DND-41 (cell line): ENCODE measurements at places on chromosomes 4 and X.
A peak's percentile ranks its signal among the peaks of the same experiment; 100 is the strongest.

DNA sequence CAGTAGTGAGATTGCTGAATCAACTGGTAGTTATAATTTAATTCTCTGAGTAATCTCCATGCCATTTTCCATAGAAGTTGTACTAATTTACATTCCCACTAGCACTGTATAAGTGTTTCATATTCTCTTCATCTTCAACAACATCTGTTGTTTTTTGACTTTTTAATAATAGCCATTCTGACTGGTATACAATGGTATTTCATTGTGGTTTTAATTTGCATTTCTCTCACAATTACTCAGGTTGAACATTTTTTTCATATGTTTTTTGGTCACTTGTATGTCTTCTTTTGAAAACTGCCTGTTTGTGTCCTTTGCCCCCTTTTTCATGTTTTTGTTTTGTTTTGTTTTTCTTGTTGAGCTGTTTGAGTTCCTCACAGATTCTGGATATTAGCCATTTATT, 880.2 kb downstream of the RAPGEF2 start:
- no peak for DNase-seq

DNA sequence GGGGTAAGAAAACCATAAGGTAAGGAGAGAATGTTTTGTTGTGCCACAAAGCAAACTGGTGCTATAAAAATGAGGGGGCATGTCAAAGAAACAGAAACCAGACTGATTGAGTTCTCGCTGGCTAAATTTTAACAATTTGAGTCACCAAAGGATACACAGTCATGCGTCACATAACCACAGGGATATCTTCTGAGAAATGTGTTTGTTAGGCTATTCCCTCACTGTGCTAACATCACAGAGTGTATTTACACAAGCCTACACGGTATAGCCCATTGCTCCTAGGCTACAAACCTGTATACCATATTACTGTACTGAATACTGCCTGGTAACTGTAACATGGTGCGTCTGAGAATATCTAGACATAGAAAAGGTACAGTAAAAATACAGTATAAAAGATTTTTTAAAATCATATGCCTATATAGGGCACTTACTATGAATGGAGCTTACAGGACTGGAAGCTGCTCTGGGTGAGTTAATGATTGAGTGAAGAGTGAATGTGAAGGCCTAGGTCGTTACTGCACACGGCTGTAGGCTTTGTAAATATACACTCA, 50.1 kb downstream of the FBXW7 start:
- DNase-seq, result no peak

DNA sequence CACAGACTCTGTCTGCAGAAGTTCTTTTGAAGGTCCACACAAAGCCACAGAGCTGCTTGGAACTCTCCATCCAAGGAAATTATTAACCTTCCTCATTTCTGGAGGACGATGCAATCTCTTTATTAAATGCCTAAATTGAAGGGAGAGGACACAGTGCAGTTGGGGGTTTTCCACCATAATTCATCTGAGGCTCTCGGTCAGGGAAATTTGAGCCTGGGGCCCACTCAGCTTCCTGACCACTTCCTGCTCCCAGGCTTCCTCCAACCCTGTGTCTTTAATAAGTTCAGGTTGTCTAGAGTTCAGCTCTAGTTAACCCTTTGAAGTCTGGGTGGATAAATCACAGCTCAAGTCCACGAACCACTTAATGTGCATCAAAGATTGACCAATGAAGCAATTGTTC, 58.5 kb downstream of the PRPS1 start:
- no peak for DNase-seq

DNA sequence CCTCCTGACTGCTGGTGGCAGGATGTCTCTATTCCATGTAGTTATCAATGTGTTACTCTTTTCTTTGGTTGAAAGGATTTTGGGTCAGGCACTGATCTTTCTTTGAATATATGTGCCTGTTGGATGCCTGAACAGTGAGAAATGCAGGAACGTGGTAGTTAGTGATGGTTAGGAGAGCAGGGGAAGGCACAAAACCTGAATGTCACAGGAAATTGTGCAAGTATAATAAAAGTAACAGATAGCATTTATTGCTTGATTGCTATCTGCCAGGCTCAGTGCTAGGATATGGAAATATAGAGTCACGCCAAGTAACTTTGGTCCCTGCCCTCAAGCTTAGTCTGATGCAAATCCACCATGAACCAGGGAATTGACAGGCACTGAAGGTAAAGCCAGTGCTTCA, 219.8 kb upstream of the FAT1 start:
- no peak for DNase-seq

- DNase-seq, result no peak
These were observed 25.6 kb upstream of the TBC1D19 start for GRCh38 chr4:26558166-26558895.

GRCh38 chr4:82560853-82561785, 669 bp downstream of the TMEM150C start:
- DNase-seq, result no peak

DNA sequence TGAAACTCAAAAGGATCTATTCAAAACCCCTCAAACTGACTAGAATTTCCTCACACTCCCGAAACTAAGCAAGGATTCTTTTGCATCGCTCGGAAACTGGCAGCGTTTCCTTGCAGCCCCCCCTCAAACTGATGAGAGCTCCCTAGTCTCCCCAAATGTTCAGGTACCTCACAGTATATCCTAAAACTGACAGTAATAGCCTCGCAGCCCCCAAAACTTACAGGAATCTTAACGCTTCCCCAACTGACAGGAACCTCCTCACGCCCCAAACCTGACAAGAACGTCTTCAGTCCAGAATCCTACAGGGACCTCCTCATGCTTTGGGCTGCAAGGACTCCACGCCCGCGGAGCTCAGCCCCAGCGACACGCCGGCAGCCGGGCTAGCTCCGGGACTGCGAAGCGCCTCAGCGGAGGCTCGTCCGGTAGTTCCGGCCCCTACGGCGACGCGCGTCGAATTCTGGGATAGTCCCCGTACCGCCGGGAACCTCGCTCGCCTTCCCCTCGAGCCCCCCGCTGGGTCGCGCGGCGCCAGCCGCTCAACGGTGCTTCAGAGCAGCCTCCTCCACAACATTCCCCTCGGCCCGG, 640 bp downstream of the PHF8 start:
- DNase-seq, result peak; percentile 40

- no peak for DNase-seq
These were observed 11.6 kb downstream of the JAKMIP1 start for GRCh38 chr4:6188687-6189305.
